ENCODE measurements at places on chromosomes 2 and 18. TPM values are rescaled to one million over a fixed set of nuclear protein-coding genes. Genes with fewer than 3 reads are reported as not detected.

- no peaks in the 10 kb centered on the region for H3K4me1 ChIP-seq
- peaks cover 2% of the 10 kb centered on the region for H3K27me3 ChIP-seq
- H3K4me3 ChIP-seq = no peak overlapping the region
- no peaks in the 10 kb centered on the region for H3K36me3 ChIP-seq
These were observed 102.2 kb downstream of the TEX51 start for GRCh38 chr2:127000937-127001336.

DNA sequence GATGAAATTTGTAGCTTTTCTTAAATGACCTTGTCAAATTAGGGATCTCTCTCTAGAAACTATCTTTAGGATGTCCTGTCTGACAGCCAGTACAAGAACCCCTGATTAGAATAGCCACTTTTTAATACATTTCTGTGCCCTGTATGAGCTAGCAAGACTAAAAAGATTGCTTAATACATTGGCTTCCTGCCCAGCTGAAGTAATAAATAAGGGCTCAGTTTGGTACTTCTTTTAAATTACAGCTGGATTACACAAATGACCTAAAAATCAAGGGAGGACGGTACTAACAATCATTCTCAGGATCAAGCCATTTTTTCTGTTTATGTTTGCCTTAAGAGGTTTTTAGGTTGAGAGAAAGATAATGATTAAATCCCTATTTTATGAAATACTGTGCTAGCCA is 11.6 kb upstream of the OLA1 start:
- H3K4me1 ChIP-seq = peaks cover 5% of the 10 kb centered on the region
- H3K27me3 ChIP-seq = no peaks in the 10 kb centered on the region
- no peaks in the 10 kb centered on the region for H3K36me3 ChIP-seq
- H3K27ac ChIP-seq = no peak overlapping the region
- no peak for DNase-seq
- no peak overlapping the region for H3K4me3 ChIP-seq

GRCh38 chr2:9390151-9390850 is 33.0 kb downstream of the ITGB1BP1 start:
- no peaks in the 10 kb centered on the region for H3K27me3 ChIP-seq
- peaks cover 26% of the 10 kb centered on the region for H3K4me1 ChIP-seq
- H3K27ac ChIP-seq = no peak overlapping the region
- peak; percentile 56 for DNase-seq
- H3K36me3 ChIP-seq = peaks cover 41% of the 10 kb centered on the region
- no peak overlapping the region for H3K4me3 ChIP-seq

DNA sequence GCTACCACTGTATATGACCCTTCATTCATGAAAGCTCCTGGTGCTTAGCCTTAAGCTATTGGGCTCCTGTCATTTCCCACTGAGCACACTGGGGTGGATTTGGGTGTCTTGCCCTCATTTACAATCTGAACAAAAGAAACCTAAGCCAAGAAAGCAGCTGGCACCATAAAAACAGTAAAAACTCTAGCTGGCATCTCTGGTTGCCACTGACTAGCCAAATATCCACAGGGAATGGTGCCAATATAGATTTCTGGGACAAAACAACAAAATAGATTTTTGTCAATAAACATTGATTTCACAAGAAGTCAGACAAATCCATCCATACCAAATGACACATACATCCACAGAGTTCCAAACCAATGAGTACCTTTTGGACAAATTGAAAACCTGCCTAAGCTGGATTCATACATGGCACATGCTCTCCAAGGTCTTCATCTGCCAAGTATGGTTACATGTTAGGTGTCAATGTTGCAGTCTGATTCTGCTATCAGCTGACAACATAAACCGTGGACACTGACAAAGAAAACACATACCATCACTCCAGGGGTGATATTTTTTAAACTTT is 1081.5 kb upstream of the ZEB2 start:
- H3K4me3 ChIP-seq = no peak overlapping the region
- no peak for DNase-seq
- no peak overlapping the region for H3K27ac ChIP-seq
- no peaks in the 10 kb centered on the region for H3K36me3 ChIP-seq
- no peaks in the 10 kb centered on the region for H3K27me3 ChIP-seq
- peaks cover 22% of the 10 kb centered on the region for H3K4me1 ChIP-seq

DNA sequence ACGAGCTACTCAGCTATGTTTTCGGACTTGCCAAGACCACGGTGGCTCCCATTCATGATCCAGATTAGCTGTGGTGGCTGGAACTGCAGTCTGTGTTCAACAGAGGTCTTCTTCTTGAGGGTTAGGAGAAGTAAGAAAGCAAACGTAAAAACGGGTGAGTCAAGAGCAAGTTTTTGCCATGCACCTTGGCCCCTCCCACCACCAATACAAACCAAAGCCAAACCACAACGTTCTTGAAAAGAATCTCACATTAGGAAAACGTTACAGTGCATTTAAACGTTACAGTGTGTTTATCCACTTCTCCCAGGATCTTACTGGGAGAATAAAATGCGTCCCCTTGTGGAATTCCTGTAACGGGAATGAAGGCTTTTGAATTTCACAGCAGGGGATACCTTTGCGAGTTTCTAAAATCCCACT is 725 bp downstream of the FBXO48 start:
- no peaks in the 10 kb centered on the region for H3K36me3 ChIP-seq
- no peaks in the 10 kb centered on the region for H3K27me3 ChIP-seq
- peak overlapping the region; percentile 94 for H3K27ac ChIP-seq

GRCh38 chr18:23228102-23229061 is 93.1 kb downstream of the CABLES1 start:
- peaks cover 7% of the 10 kb centered on the region for H3K36me3 ChIP-seq
- DNase-seq = no peak
- H3K4me1 ChIP-seq = peaks cover 73% of the 10 kb centered on the region
- peak overlapping the region; percentile 16 for H3K4me3 ChIP-seq
- H3K27me3 ChIP-seq = no peaks in the 10 kb centered on the region

DNA sequence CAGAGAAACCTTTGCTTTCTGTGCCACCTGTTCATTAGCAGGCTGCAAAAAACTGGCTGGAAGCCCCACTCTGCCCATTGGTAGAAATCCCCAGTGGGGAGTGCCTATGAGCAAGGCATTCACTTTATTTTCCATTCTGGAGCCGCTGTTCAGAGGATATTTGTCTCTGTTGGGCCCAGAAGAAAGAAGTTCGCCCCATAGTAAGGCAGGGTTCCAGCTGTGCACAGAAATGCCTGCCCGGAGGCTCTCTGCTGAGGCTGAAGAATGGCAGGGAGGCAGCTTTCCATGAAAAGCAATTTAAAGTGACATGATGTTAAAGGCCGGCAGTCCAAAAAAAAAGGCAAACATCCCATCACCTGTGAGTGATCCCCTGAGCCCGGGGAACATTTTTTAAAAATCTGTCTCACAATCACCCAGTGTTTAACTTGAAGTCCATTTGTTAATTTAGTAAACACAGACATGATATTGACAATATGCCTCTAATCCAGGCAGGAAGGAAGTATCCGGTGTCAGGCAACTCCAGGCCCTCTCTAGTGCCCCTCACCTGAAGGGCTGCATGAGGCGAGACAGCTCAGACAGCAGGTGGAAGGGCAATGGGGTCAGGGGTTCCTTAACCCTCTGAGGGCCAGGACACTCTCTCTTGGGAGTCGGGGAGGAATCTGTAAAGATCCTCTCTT is 265.1 kb upstream of the SIX2 start:
- no peak for DNase-seq
- no peak overlapping the region for H3K4me3 ChIP-seq
- no peaks in the 10 kb centered on the region for H3K36me3 ChIP-seq
- no peaks in the 10 kb centered on the region for H3K27me3 ChIP-seq

- H3K27ac ChIP-seq = no peak overlapping the region
- no peak for DNase-seq
- no peaks in the 10 kb centered on the region for H3K27me3 ChIP-seq
- peaks cover 8% of the 10 kb centered on the region for H3K4me1 ChIP-seq
- no peak overlapping the region for H3K4me3 ChIP-seq
- H3K36me3 ChIP-seq = no peaks in the 10 kb centered on the region
These were observed 440.8 kb upstream of the SALL3 start for GRCh38 chr18:78538669-78539440.

DNA sequence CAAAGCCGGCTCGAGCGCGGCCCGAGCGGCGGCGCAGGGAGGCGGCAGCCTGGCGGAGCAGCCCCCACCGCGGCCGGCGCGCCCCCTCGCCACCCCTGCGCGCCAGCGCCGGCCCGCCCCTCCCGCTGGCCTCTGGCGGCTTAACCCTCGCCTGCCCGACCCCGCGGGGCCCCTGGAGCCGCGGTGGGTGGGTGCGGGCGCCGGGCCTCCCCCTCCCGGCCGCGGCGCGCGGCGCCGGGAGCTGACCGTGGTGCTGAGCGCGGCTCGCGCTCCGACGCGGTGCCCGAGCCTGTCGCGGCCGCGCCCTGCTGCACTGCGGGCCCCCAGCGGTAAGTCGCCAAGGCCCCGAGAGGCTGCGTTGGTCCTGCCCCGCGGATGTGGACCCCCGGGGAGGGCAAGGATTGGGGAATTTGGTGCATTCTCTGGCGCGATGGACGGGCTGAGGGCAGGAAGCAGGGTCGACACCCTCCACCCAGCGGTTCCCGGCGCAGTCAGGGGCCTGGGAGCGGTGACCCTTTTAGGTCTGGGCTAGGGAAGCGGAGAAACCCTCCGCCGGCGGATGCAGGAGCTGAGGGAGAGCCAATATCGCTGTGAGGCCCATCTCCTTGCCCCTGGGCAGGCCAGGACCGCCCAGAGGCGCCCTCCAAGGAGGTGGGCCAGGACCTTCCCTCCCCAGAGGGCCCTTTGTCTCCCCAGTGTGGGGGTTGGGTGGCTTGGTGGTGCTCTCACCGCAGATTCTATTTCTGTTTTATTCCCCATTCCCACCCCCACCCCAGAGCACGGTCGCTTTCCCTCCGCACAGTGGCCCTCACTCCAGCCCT is 923 bp downstream of the AMER3 start:
- H3K36me3 ChIP-seq = no peaks in the 10 kb centered on the region
- H3K4me1 ChIP-seq = peaks cover 2% of the 10 kb centered on the region
- DNase-seq = no peak
- no peak overlapping the region for H3K27ac ChIP-seq
- H3K27me3 ChIP-seq = peaks cover 55% of the 10 kb centered on the region

DNA sequence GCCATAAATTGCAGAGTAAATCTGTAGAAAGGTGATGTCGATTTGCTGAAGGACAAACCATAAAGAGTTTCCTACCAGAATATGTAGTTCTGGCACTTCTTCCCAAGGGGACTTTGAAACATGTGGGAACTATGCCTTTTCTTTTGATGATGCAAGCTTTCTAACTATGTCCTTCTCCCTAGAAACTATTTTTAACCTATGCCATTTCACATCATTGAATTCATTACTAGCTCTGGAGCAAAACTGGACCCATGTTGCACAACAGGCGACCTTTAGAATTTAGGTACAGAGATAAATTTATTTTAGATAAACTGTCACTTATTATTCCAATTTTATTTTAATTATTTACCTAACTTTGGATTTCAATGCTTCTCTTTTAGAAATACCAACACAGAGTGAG is 186.5 kb downstream of the CCDC102B start:
- DNase-seq = no peak
- no peak overlapping the region for H3K4me3 ChIP-seq
- peaks cover 6% of the 10 kb centered on the region for H3K36me3 ChIP-seq
- H3K27me3 ChIP-seq = no peaks in the 10 kb centered on the region

DNA sequence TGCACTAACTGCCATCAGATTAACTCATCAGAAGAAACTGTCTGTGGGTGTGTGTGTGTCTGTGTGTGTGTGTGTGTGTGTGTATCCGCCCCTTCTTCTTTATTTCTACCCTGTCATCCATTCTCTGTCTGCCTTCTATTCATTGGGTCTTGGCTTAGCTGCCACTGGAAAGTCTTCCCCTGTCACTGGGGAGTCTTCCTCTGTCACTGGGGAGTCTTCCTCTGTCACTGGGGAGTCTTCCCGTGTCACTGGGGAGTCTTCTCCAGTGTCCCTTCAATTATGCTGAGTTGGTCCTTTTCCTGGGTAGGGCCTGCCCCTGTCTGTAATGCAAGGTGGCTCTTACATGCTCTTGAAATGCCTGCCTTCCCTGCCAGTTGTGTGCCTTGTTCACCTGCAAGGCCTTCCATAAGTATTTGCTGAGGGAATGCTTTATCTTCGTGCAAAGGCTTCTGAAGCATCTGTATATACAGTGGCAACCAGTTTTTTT is 18.9 kb upstream of the POLR1B start:
- H3K4me1 ChIP-seq = no peaks in the 10 kb centered on the region
- peaks cover 43% of the 10 kb centered on the region for H3K36me3 ChIP-seq
- H3K27ac ChIP-seq = no peak overlapping the region
- H3K27me3 ChIP-seq = no peaks in the 10 kb centered on the region
- no peak for DNase-seq
- H3K4me3 ChIP-seq = no peak overlapping the region

- H3K36me3 ChIP-seq = no peaks in the 10 kb centered on the region
- H3K4me3 ChIP-seq = peak overlapping the region; percentile 7
- H3K27me3 ChIP-seq = peaks cover 8% of the 10 kb centered on the region
- H3K4me1 ChIP-seq = peaks cover 31% of the 10 kb centered on the region
- no peak for DNase-seq
These were observed 47.4 kb upstream of the MTCL1 start for GRCh38 chr18:8657873-8658470.

- H3K4me3 ChIP-seq = no peak overlapping the region
- peak overlapping the region; percentile 24 for H3K27ac ChIP-seq
- H3K4me1 ChIP-seq = peaks cover 14% of the 10 kb centered on the region
- no peaks in the 10 kb centered on the region for H3K27me3 ChIP-seq
These were observed 105.4 kb upstream of the LGALSL start for GRCh38 chr2:64348386-64349130.

DNA sequence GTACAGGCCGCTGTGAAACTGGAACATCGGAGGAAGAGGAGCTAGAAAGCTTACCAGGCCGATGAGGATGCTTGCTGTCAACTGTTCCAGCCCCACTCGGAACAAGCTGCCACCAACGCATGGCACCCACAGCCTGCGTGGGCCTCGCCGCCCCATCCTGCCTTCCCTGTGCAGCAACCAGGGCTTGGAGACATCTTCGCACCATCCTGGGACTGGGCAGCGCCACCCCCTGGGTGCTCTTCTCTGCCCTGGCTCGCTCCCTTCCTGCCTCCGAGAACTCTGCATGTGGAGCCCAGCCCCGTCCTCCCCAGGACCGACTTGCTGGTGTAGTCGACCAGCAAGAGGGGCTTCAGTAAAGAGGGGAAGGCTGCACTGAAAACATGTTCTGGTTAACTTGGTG is 10.8 kb downstream of the TMEM18 start:
- no peak overlapping the region for H3K27ac ChIP-seq
- no peak for DNase-seq
- peaks cover 37% of the 10 kb centered on the region for H3K36me3 ChIP-seq
- H3K4me3 ChIP-seq = no peak overlapping the region
- H3K27me3 ChIP-seq = peaks cover 2% of the 10 kb centered on the region

GRCh38 chr2:111950236-111950635 is 51.8 kb downstream of the MERTK start:
- DNase-seq = no peak
- peaks cover 18% of the 10 kb centered on the region for H3K4me1 ChIP-seq
- H3K36me3 ChIP-seq = peaks cover 9% of the 10 kb centered on the region
- no peak overlapping the region for H3K4me3 ChIP-seq
- H3K27me3 ChIP-seq = no peaks in the 10 kb centered on the region

- DNase-seq = no peak
- peaks cover 1% of the 10 kb centered on the region for H3K27me3 ChIP-seq
- H3K4me1 ChIP-seq = no peaks in the 10 kb centered on the region
- H3K27ac ChIP-seq = no peak overlapping the region
These were observed 819.3 kb upstream of the LRATD1 start for GRCh38 chr2:13813236-13813635.

Gene COBLL1
- 43.7 TPM for total RNA-seq

Gene TMEM37
- 0.77 TPM for total RNA-seq

Gene DSEL
- 49.8 TPM for total RNA-seq

Gene GBX2
- total RNA-seq = 16.7 TPM

Gene FAM124B
- not detected for total RNA-seq

Gene TMEM169
- 2.0 TPM for total RNA-seq

Gene FKBP1B
- total RNA-seq = 16.2 TPM

Data from chondrocyte (in vitro differentiated cells).